ENCODE measurements at places on chromosomes 5 and 9. TPM values are rescaled to one million over a fixed set of nuclear protein-coding genes. Genes with fewer than 3 reads are reported as not detected.

GRCh38 chr5:33379757-33380156, 61.0 kb upstream of the TARS1 start:
- H3K27ac ChIP-seq, result no peak overlapping the region
- no peaks in the 10 kb centered on the region for H3K36me3 ChIP-seq
- H3K27me3 ChIP-seq, result no peaks in the 10 kb centered on the region
- H3K4me3 ChIP-seq, result no peak overlapping the region

- no peak overlapping the region for H3K27ac ChIP-seq
- H3K27me3 ChIP-seq, result peaks cover 15% of the 10 kb centered on the region
- peaks cover 8% of the 10 kb centered on the region for H3K4me1 ChIP-seq
- no peak overlapping the region for H3K4me3 ChIP-seq
These were observed 89.2 kb downstream of the ACER2 start for GRCh38 chr9:19498015-19498414.

DNA sequence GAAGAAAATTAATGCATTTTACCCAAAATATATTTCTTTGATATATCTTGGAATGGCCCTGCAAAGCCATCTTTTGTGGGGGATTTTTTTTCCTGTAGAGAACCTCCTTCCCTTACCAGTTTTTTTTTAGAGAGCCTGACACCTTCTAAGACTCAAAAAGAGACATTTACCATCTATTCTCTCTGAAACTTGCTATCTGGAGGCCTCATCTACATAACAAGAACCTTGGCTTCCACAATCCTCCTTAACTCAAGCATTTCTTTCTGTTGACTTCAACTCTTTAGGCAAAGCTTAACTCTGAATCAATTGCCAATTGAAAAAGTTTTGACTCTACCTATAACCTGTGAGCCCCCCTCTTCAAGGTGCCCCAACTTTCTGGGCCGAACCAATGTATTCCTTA, 6.2 kb downstream of the SLC45A2 start:
- H3K4me3 ChIP-seq, result no peak overlapping the region
- H3K27me3 ChIP-seq, result peaks cover 9% of the 10 kb centered on the region
- no peak for DNase-seq
- H3K4me1 ChIP-seq, result peaks cover 4% of the 10 kb centered on the region

- H3K27ac ChIP-seq, result no peak overlapping the region
- H3K4me3 ChIP-seq, result no peak overlapping the region
- H3K36me3 ChIP-seq, result peaks cover 50% of the 10 kb centered on the region
- no peak for DNase-seq
- no peaks in the 10 kb centered on the region for H3K27me3 ChIP-seq
These were observed 82.4 kb downstream of the NNT start for GRCh38 chr5:43685252-43685950.

DNA sequence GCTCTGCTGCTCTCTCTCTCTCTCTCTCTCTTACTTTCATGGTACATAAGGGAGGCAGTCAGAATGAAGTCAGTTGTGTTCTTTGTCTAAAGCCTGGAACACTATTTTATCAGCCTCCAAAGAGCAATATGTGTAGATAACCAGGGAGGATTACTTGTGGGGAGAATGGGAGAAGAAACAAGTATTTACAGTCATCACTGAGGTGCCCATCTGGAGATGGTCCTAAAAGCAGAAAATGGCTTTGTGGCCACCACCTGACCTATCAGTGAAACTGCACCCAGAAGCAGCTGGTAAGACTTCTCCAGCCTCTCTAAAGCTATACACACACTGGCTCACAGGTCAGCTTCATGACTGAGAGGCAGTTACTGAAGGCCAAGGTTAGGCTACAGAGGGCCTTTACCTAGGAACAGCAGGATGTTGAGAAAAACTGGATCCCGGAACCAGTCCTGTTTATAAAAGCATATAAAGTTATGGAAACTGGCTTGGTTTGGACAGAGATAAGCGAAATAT, 75.1 kb downstream of the MRPS27 start:
- DNase-seq, result no peak
- H3K36me3 ChIP-seq, result peaks cover 5% of the 10 kb centered on the region
- H3K27ac ChIP-seq, result peak overlapping the region; percentile 17
- H3K4me1 ChIP-seq, result peaks cover 16% of the 10 kb centered on the region
- no peaks in the 10 kb centered on the region for H3K27me3 ChIP-seq
- no peak overlapping the region for H3K4me3 ChIP-seq

GRCh38 chr5:67809589-67809988, 406.0 kb upstream of the PIK3R1 start:
- H3K27ac ChIP-seq, result no peak overlapping the region
- no peaks in the 10 kb centered on the region for H3K4me1 ChIP-seq
- H3K36me3 ChIP-seq, result no peaks in the 10 kb centered on the region
- no peak for DNase-seq
- no peaks in the 10 kb centered on the region for H3K27me3 ChIP-seq

SLC22A4 gene
- total RNA-seq, result 1.1 TPM

FOXD4 gene
- not detected for total RNA-seq

MLLT3 gene
- total RNA-seq, result 26.5 TPM
